EH (cell line): ENCODE measurements at places on chromosomes 7 and 10.

DNA sequence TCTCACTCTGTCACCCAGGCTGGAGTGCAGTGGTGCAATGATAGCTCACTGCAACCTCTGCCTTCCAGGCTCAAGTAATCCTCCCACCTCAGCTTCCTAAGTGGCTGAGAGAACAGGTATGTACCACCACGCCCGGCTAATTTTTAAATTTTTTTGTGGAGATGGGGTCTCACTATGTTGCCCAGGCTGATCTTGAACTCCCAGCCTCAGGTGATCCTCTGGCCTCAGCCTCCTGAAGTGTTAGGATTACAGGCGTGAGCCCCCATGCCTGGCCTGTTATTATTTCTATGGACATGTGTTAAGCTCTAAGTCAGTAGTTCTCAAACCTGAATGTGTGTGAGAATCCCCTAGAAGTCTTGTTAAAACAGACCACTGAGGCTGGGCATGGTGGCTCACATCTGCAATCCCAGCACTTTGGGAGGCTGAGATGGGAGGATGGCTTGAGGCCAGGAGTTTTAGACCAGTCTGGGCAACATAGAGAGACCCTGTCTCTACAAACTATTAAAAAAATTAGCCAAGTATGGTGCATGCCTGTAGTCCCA lies 24.5 kb downstream of the TMEM270 start:
- DNase-seq: no peak

- DNase-seq: no peak
These were observed 16.2 kb downstream of the ZNF425 start for GRCh38 chr7:149109969-149110368.

DNA sequence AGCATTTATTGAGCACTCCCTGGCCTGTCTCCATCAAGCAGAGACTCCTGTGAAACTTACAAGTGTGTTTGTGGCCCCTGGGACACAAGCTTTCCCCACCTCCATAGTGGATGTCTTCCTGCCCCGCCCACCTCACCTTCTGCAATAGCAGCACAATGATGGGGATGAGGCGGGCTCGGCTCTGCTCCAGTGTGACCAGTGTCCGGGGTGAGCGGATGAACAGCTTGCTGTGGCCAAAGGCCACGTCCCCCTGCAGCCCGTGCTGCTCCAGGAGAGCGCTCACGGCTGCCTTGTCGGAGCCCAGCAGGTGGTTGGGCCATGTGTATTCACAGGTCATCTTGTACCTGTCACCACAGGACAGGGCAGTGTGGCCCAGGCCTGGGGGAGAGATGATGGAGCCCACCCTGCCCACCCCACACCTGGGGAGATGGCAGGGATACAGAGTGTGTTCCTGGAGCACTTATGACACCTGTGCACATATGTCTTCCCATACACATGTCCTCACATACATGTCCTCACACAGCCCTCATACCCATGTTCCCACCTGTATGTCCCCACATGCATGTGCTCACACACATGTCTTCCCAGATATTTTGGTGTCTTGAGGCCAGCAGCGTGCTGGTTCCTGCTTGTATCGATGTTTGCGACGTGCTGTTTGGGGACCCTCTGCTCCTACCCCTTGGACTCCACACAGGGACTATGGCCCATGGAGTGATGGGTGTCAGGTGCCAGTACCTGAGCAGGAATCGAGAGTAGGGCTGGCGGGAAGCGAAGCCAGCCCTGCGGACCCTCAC lies 12.7 kb downstream of the MYO1G start:
- no peak for DNase-seq

- peak; percentile 29 for DNase-seq
These were observed 68.3 kb downstream of the MLLT10 start for GRCh38 chr10:21602313-21602712.

- DNase-seq: peak; percentile 54
These were observed 43.4 kb downstream of the LDB3 start for GRCh38 chr10:86711513-86712316.
